Activated CD4-positive, CD25-positive, alpha-beta regulatory T cell (primary cell): ENCODE measurements at places on chromosomes 2 and 18.
A peak's percentile ranks its signal among the peaks of the same experiment; 100 is the strongest.

DNA sequence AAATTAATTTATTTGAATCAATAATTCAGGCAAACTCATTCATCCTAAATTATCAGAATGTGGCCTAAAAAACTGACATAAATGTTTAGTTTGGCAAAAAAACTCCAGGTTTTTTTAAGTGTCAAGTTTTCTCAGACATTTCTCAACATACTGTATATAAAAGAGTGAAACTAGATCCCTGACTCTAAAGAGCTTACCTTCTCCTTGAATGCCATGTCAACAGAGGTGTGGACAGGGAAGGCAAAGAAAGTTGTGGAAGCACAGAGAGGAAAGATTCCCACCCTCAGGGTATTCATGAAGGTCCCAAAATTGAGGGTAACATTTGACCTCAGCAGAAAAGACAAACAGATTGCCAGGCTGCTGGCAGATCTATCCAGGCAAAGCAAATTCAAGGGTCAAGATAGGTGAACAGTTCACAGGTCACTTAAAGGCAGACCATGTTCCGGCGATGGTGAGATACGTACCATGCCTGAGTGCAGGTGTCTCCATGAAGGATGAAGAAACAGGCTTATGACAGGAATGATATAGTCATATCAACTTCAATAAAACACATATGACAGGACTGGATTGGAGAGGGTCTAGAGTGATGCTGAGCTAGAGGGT is 1638.3 kb upstream of the ZEB2 start:
- DNase-seq, result no peak

DNA sequence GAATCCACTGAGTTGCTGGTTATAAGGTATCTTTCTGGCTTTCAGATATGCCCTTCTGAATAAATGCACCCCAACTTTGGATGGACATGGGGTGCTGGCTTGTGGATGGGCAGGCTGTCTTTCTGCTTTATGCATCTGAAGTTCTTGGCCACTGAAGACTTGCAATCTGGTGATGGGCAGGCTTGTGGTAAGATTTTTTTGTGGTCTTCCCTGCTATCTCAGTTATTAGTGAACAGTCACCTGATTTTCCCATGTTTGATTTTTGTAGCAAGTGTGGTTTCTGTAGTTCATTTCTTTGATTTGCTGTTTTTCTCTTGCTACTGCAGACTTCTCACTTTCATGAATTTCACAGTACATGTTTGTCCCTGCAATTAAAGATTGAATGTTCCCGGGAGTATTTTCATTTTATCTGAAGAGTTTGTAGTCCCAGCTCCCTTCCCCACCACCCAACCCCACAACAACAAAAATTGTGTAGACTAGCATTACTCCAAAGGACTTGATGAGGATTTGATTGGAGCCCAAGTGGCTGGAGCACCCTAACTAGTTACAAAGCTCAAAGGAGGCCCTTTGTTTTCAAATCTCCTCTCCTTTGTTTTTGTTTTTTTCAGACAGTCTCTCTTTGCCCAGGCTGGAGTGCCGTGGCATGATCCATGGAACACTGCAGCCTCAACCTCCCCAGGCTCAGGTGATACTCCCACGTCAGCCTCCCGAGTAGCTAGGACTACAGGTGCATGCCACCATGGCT is 63.6 kb upstream of the MGAT5 start:
- no peak for DNase-seq

DNA sequence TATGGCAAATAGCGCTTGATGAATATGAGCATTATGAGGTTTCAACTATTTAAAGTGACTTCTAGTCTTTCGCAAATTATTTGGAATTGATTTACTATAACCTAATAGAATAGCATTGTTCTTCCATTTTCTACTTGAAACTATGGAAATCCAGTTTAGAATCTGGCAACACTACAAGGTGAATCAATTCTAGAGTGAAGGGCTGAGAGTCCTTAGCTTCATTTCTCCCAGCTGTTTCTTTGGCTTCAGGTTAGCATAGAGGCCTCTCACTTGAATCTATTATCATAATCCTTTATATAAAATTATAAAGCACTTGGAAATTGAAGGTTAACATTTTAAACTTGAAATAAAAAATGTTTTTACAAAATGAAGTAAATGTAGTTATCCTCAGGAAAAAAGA is 318.8 kb downstream of the CCDC85A start:
- no peak for DNase-seq

DNA sequence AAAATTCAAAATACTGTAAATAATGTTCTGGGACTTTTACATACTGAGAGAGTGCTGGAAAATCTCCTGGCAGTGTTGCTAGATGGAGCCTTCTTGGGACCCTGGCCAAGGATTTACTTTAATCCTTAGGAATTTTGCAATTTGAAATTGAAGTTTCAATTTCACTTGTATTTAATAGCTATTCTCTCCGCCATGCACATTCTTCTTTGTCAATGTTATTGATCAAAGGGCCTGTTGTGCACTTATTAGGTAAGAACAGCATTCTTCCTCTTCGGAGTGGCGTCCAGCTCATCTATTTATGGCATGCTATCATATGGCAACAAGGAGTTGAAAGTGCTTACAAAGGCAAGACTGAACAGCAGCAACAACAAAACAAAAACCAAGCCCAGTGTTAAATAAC is 40.1 kb upstream of the SOS1 start:
- DNase-seq, result no peak

DNA sequence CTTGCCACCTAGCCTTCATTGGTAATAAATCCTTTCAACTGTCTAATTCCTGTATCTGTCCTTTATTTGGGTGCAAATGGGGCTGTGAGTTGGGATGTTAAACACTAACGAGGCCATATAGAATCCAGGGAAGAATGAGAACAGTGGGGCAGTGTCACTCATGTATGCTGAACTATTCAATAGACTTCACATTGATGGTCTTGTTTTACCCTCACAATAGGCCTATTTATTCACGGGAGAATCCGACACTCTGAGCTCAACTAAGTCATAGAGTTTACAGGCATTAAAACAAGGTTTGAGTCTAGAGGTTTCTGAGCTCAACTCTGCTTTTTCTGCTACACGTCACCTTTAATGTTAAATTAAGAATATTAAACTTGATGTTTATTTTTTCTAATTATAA is 421.6 kb downstream of the SOX11 start:
- no peak for DNase-seq

- no peak for DNase-seq
These were observed 31.0 kb downstream of the MRPL33 start for GRCh38 chr2:27802547-27802946.

DNA sequence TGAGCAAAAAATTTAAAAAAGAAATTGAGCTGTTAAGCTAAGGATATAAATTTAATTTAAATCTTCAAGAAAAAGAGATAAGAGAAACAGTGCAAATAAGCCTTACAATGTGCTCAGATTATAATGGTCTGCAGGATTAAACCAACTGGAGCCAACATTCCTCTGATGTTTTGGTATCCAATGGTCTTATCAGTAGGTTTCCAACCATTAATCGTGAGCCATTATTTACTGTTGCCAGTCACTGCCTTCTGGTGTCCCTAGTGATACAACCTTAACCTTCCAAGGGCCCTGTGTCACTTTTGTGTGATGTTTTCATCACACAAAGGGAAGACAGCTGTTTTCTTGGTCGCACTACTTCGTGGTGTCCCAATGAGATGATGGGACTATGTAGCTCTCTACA is 134.5 kb upstream of the CTAGE1 start:
- DNase-seq, result no peak

DNA sequence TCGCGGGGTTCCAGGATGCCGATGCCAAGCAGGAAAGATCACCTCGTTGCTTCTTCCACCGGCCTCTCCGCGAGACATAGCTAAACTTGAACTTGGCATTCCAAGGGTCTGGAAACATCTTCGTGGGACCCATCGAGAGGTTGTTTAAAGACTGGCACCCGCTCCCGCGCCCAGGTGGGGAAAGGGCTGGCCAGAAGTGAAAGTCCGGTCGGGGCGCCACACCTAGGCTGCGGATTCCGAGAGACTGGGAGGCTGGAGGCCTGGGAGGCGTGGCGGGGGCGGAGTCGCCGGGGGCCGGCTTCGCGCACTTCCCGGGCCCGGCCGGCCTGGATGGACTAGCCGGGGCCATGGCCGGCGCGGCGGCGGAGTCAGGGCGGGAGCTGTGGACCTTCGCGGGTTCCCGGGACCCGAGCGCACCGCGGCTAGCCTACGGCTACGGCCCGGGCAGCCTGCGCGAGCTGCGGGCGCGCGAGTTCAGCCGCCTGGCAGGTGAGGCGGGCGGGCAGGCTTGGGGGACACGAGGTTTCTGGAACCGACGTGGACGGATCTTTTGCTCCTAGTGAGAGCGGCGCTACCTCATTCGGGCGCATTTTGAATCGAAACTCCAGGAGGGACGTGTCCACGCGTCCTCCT is at the start of gene MOCOS:
Gene MOCOS (plus strand): TSS at position 305 of the 633 bp plus-strand sequence. CDS start 43 bp downstream, at position 348.
- peak; percentile 5 for DNase-seq

GRCh38 chr2:199458009-199458805 is 468 bp upstream of the SATB2 start:
- DNase-seq, result no peak

DNA sequence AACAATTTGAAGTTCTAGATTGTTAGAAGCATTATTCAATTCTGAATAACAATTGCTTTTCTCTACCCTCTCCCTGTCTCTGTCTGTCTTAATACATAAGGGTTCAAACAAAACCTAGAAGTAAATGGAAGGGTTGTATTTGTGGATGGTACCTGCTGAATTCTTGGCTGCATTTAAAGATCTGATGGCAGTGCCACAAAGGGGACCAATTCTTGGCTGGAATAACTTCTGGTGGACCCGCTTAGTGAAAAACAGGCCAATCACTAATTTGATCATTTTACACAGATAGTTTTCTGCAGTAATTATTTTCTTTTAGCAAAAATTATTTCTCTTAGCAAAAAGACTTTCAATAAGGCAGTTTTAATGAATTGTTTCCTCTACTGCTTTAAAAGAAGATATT is 353.5 kb downstream of the MYCN start:
- no peak for DNase-seq

DNA sequence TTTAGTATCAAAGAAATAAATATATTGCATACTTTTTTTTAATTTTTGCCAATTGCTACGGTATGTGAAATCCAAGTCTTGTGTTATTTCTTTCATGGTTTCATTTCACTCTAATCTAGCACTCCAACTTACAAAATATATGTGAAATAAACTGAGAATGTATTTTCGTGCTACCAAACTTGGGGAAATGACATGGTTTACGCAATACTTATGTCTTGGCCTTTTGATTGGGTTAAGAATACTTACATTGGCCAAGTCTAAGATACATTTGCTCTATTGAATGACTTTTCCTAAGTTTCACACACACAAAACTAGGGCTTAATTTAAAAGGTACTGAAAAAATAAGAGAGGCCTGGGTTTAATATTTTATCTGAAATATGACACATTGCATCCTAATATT is 80.5 kb downstream of the VRK2 start:
- DNase-seq, result no peak

GRCh38 chr2:206116278-206116677 is 30.3 kb upstream of the INO80D start:
- no peak for DNase-seq

DNA sequence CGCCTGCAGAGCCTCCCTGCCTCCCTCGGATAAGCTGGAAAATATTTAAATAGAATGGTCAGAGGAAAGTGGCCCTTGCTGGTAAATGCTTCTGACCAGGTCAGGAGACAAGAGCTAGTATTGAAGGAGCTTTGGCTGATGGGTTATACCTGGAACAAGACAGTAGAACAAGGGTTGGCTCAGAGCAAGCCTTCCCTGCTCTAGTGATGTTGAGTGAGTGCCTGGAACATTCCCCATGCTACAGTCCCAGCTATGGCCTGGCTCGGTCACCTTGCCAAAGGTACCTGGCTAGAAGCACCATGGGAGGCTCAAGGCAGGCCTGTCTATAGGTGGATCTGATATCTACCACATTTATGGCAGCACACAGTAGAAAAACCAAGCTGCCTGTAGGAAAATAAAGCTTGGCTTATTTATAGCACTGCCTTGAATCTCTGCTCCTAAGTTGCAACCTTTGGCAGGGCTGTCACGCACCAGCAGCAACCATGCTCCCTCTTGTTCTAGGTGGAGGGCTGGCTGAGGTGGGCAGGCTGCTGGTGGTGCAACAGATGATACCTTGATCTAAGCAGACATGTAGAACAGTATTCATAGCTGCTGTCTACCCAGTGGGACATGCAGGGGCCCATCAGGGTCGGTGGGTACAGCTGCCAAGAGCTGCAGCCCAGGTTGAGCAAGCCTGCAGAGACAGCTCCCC is 66.7 kb upstream of the BCL2L11 start:
- DNase-seq, result no peak

GRCh38 chr2:72789241-72789640 is 36.6 kb downstream of the EXOC6B start:
- DNase-seq, result no peak

- no peak for DNase-seq
These were observed 248.5 kb upstream of the ID2 start for GRCh38 chr2:8433390-8433789.

DNA sequence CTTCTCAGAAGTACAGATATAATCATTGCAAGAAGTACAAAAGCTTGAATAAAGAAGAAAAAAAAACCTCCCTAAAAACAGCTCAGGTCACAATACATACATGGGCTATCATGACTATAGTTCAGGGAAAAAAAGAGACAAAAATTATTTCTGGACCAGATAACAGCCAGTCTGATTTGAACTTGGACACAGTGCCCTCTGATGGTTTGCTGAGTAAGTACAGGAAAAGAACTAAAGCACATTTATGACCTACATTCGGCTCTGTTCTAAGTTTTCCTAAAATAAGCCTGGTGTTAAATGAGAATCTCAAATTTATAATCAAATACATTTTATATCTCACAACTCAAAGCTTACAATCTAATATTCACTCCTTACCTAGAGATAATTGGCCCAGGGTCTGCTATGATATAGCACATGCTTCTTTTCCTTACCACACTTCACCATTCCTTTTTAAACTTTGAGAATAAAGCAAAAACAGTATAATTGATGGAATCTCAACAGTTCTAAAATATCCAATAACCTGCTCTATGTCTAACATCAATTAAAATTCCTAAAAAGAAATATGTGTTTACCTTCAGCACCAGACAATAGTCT is 81.1 kb downstream of the RAPH1 start:
- no peak for DNase-seq

DNA sequence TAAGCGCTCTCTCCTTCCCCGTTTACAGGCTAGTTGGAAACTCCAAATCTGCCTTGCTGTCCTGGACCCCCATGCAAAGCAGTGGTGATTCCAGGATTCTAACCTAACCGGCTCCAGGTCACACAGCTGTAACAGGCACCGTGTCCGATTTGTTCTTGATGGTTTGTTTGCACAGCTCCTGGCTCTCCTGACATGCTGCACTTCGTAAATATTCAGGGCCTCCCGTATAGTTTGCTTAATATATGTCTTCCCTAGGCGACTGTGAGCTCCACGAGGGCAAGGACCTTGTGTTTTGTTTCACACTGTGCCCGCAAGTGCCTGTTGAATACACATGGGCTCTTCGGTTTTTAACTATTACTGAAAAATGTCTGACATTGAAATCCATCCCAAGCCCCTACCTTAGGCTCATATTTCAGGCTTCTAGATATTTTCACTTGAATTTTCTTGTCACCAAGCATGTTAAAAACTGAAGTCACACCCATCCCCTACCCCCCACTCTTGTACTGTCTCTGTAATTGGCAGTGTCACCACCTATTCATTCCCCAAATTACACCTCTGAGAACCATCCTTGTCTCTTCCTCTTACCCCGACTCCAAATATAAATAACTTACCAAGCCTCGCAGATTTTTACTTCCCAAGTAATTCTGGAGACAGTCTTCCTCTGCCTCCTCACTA is 1.0 kb upstream of the PUM2 start:
- no peak for DNase-seq
